ENCODE measurements at places on chromosomes 11 and 22. TPM values are rescaled to one million over a fixed set of nuclear protein-coding genes. Genes with fewer than 3 reads are reported as not detected.

Gene OR8D1
- not detected for total RNA-seq

Gene MEI1
- 2.3 TPM for total RNA-seq

- no peak for DNase-seq
Measured at GRCh38 chr11:70139785-70140410, 61.8 kb downstream of the ANO1 start.

DNA sequence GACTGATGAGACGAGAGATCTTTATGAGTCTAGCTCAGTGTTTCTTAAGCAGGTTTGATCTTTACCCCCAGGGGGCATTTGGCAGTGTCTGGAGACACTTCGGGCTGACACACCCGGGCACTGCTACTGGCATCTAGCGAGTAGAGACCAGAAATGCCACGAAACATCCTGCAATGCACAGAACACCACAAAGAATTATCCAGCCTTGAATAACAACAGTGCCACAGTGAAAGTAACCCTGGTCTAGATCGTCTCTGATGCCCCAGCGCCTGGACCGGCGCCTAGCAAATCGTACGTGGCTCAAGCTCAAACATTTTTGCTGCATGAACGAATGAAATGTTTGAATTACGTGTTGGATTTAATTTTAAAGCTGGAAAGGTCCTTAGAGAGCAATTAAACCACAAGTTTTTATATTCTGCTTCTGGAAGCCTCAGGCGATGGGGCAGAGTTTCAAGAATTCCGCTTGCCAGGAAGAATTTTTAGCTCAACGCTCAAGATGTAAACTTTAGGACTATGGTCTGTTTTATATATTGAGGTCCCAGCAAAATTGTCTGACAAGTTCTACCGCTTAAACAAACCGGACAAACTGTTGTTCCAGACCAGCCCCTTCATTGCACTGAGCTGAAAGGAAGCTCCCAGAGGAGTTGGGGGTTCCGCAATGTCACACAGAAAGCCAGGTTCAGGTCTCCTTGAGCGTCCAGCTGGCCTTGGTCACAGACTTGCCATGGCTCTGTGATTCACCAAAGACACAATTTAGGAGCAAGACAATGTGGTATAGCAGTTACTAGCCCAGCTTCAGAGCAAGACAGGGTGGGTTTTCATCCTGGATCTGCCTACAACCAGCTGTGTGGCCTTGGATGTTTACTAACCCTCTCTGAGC, 44.2 kb upstream of the SMTN start:
- DNase-seq = no peak

All from upper lobe of right lung (tissue), 1 donor.